Neural progenitor cell (in vitro differentiated cells): ENCODE measurements at places on chromosomes 7 and 10.
A peak's percentile ranks its signal among the peaks of the same experiment; 100 is the strongest.

DNA sequence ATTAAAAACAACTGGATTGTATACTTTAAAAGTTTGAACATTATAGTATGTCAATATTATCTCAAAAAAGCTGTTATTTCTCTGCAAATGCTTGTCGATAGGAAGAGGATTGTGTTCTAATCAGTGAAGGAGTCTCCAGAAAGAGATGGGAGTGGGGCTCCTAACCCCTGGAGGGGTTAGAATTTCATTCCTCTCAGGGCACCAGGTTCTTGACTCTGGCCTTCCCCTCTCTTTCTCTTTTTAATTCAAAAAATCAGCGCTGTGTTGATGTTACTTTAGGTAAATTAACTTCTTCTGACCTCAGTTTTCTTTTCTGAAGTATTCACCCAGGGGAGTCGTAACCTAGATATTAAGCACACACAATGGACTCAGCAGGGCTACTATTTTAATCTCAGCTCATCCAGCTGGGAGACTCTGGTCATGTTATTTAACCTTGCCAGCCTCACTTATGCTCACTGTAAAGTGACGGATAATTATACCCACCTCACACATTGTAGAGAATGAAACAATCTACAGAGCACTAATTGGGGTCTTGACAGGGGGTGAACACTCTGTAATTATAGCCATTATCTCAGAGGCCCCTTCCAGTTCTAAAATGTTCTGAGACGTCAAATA lies 59.4 kb downstream of the GCC1 start:
- DNase-seq = peak; percentile 46

DNA sequence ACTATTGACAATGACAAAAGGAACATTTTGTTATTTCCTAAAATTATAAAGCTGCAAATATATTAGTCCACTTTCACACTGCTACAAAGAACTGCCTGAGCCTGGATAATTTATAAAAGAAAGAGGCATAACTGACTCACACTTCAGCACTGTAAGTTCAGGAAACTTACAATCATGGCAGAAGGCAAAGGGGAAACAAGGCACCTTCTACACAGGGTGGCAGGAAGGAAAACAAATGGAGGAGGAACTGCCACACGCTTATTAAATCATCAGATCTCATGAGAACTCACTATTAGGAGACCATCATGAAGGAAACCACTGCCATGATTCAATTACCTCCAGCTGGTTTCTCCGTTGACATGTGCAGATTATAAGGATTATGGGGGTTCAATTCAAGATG lies 203.1 kb downstream of the TPK1 start:
- DNase-seq = no peak

DNA sequence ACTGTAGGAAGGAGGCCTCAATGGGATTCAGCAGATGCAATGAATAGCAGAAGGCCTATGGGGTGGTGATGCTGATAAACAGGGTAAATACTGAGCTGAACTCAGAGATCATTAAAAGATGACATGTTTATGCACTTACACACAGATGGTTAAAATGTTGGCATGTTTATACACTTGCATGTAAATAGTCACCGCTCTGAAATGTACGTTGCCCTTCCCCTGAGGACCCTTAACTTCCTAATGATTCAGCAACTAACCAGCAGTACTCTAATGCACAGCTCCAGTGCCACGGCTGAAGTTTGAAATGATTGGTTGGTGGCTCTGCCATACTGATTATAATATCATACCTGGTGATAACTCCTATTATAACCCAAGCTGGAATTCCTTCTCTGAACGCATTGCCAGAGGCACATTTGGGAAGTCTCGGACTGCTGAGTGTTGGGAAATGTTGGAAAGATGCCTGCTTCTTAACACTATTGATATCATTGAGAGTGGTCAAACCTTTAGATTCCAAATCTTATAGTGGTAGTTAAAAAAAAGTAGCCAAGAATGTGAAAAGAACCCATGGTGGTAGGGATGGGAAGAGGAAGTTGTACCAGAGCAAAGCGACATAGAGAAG lies 3.7 kb upstream of the CAV1 start:
- no peak for DNase-seq

DNA sequence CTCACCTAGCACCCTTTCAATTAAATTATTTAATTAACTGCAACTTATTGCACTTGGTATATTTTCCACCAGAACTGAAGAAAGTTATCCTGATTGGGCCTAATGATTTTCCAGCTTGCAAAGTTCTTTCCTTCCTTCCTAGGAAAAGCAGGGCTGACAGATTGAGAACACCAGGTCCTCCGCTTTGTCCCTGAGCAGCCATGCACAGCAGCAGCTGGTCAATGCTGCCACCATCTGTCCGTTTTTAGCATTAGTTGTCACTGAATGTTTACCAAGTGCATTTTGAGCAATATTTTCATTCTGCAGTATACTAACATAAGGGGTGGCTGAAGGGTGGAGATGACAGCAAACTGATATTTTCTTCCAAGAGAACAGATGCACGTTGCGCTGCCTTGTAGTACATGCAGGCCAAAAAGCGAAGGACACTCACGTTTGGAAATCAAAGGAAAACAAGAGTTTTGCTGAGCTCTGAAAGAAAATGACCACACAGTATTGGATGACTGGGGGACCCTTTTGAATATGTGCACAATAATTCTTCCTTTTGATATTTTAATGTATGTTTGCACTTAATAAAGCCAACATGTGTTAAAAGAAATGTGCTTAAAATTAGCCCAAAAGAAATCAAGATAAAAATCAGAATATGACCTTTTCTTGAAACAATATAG lies 248.8 kb upstream of the PTN start:
- DNase-seq = peak; percentile 83

- no peak for DNase-seq
These were observed 63.5 kb upstream of the PITRM1 start for GRCh38 chr10:3235996-3236510.

GRCh38 chr10:100776671-100777070 lies 31.3 kb downstream of the PAX2 start:
- DNase-seq = no peak

DNA sequence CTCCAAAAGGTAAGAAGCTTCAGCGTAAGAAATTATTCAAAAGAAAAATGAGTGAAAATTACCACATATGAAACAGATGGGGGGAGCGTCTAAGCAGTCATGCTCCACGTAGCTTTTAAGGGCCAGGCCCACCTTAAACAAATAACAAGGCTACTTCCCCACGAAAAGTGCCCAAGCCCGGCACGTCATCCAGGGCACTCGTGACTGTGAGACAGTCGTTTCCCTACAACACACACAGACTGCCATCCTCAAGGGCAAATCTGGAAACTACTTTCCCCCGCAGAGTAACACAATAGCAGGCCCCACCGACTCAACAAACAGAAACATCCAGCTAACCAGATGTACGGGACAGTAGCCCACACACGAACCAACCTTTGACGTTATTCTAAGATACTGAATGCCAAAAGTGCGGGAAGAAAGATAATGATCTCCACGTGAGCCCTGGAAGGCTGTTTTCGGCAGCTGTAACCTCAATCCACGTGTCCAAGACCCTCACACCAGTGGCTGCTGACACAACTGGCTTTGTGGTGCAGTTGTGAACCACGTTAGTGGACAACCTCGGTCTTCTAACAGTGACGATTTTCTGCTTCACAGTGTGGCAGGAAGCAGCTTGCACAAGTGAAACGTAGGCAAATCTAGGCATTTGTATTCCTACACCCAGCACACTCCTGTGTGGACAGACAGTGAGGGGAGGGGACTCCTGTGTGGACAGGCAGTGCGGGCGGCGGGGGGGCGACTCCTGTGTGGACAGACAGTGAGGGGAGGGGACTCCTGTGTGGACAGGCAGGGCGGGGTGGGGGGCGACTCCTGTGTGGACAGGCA lies 251.7 kb downstream of the ZMYND11 start:
- DNase-seq = no peak

- no peak for DNase-seq
These were observed 71.7 kb downstream of the CALD1 start for GRCh38 chr7:134851141-134851540.

DNA sequence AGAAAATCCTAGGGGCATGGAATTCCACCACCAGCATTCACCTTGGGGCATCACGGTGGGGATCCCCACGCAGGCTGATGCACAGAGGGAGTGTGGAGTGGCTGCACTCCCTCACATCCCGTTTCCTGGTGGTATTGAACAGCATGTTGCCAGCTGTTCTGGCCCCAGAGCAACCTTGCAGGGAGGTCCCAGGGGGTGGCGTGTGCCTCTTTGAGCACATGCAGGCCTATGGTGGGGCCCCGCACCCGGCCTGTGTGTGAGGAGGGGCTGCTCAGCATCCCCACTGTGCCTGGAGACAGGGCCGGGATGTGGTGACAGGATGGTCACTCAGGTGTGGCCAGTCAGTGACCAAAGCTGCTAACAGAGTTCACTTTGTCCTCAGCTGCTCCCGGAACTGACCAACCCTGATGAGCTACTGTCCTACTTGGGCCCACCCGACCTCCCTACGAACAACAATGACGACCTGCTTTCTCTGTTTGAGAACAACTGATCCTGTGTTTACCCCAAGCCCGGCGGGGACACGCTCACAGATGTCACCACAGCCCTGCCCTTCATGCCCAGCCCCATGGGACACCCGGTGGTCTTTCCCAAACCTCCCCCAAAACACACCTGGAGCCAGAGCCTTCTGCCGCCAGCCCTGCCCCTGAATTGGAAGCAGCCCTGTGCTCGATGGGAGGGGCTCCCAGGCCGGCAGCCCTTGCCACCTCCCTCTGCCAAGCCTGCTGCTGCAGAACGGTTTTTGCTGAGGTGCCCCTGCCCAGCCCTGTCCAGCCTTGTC lies 18.7 kb downstream of the ZMIZ2 start:
- DNase-seq = no peak

DNA sequence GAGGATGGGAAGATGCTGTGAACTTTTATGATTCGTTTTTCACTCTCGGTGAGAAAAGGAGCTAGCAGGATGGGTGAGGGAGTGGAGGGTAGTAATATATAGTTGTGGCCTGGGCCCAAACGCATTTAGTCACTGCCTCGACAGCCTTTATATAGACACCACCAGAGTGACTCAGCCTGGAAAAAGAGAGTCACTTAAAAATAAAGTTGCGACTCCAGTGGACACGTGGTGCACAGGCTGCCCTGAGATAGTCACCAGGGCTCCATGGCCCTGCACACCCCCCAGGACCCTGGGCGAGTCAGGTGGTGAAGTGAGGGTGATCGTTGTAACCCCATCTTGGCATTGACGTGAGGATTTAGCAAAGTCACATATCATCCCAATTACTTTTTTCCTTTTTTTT lies 106.7 kb downstream of the CUX1 start:
- DNase-seq = no peak

GRCh38 chr7:48144291-48144768 lies 26.9 kb upstream of the ABCA13 start:
- DNase-seq = no peak

DNA sequence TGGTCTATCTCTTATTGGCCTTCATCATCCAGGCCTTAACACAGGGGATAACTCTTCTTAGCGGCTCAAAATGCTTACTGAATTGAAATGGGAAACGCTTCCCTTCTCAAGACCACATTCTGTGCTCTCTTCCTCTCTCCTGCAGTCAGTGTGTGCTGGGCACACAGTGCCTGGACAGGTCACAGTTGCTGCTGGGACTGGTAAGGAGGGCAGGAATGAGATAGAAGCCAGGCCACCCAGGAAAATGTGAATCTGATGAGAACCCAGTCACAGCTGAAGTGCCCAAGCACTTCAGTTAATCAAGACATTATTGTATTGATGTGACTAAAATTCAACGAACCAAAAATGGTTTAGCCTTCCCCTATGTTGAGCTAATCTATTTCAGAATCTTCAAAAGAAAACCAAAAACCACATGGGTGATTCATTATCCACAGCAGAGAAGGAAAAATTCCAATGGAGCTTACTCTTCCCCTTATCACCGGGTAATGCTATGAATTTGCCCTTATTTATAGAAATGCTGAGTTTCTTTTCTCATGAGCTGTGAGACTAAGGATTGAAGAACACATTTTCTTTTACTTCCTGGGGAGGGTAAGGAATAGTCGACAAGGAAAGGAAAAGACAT lies 41.2 kb upstream of the PLPP4 start:
- DNase-seq = no peak

- no peak for DNase-seq
These were observed 1.3 kb upstream of the DMBT1 start for GRCh38 chr10:122559228-122559627.

DNA sequence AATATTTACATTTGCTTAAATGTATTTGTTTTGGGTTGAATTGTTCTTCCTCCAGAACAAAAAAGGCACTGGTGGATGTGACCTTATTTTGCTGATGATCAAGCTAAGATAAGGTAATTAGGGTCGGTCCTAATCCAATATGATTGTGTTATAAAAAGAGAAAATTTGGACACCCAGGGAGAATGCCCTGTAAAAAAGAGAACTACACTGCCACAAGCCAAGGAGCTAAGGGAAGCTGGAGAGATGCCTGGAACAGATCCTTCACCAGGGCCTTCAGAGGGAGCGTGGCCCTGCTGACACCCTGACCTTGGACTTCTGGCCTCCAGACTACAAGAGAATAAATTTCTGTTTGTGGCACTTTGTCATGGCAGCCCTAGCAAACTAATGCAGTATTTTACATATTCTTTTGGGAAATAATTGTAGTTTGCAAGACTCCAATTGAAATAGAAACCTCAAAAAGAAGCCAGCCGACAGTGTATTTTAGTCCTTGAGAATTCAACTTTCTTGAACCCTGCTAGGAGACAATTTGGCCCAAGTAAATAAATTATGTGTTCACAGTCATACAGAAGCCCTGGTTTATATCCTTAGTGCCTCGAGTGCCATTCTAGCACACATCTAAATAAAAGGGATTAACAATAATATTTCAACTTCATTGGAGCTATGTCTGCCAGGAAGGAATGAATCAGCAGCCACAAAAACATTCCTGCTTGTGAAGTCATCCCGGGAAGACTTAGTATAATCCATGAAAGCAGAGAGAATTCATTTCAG lies 164.6 kb downstream of the PKD1L1 start:
- DNase-seq = no peak

DNA sequence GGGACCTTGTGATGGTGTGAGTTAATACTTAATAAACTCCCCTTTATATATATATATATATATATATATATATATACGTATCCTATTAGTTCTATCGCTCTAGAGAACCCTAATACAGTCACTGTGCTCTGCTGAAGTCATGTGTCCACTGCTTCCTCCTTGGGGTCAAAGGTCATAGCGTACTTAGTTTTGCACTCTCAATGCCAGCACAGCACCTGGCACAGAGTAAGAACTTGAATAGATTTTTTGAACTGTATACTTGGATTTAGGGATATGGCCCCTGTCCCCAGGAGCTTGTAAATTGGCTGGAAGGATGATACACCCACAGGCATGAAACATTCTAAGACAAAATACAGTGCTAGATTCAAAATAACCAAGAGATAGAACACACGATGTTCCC lies 58.9 kb upstream of the PLXNA4 start:
- no peak for DNase-seq

DNA sequence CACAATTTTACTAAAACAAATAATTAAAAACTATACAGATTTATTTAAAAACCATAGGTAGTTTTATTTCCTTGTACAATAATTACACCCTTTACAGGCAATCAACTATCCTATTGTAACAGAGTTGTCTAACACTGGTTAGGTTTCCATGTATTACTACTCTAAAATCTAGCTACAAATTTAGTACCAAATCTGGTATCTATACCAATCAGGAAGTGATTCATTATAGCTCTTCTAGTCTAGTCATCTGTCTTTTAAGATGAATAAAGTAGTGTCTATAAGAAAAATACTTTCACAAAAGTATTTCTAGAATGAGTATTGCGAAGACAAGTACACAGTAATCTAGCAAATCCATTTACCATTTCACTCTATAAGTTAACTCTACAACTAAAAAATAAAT lies 16.9 kb downstream of the ZNF800 start:
- no peak for DNase-seq

GRCh38 chr10:95026461-95026860 lies 42.8 kb downstream of the CYP2C8 start:
- DNase-seq = no peak

GRCh38 chr10:359093-359492 lies 223.8 kb downstream of the ZMYND11 start:
- no peak for DNase-seq
